ENCODE measurements at places on chromosomes 2 and 18.

DNA sequence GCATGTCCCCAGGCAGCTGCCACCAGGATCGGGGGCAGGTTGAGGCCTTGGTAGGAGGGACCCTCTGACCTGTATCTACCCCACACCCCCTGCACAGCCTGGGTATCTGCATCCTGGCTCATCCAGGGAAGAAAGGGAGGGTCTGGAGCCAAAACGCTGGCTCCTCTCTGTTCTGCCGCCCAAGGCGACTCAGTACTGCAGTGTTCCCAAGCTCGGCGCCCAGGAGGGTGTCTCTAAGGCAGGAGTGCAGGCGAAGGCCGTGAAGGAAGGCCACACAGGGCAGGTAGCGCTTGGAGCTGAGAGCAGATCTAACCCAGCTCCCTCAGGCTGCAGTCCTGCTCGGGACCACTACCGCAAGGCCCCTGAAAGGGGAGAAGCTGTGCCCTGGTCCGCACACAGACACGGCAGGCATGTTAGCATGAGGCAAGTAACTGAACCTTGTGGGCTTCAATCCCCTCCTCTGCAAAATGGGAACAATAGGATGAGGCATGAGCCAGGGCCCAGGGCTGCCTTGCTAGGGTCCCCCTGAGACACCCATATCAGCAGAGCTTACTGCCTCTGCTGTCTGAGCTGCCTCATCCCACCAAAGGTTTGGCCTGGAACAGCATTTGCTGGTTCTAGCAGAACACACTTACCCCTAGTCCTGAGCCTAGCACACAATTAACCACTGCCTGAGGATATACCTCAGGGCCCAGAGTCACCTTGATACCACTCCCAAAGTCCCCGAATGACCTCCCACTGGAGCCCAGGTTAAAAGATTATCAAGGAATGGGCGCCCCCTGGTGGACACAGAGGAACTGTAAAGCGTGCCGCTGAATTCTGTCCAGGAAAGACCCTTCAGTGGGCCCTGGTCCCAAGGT lies 6.5 kb downstream of the PTMA start:
- DNase-seq: peak; percentile 72

DNA sequence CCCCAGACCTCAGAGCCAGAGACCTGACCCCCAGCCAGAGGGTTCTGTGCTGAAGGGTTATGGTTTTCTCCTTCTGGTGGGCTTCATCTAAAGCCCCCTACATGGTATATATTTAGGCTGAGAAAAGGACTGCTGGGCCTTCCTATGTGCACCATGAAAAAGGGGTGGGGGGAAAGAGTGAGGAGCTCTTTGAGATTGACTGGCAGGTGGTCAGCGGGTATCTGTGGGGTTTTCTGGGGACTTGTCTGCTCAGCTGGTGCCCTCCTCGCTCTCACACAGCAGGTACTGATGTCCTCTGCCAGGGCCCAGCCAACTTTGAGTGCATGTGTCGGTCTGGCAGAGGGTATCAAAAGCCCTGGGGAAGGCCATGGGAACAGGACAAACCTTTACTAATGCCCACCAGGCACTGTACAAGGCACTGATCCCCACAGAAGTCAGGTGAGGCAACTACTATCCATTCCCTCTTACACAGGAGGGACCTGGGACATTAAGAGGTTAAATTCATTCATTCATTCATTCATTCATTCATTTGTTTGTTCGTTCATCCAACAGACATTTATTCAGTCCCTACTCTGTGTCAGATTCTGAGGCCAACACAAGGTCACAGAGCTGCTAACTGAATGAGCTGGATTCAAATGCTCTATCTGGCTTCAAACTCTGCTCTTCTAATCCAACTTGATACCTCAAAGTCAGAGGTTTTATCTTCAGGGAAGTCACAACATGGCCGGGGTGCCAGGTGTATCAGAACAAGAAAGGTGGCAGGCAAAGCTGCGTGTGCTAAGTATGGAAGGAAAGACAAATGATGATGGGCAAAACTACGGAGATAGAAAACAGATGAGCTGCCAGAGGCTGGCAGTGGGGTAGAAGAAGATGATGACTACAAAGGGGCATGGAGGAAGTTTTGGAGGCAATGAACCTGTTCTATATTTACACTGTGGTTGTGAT lies 44.6 kb downstream of the REEP1 start:
- DNase-seq: no peak

DNA sequence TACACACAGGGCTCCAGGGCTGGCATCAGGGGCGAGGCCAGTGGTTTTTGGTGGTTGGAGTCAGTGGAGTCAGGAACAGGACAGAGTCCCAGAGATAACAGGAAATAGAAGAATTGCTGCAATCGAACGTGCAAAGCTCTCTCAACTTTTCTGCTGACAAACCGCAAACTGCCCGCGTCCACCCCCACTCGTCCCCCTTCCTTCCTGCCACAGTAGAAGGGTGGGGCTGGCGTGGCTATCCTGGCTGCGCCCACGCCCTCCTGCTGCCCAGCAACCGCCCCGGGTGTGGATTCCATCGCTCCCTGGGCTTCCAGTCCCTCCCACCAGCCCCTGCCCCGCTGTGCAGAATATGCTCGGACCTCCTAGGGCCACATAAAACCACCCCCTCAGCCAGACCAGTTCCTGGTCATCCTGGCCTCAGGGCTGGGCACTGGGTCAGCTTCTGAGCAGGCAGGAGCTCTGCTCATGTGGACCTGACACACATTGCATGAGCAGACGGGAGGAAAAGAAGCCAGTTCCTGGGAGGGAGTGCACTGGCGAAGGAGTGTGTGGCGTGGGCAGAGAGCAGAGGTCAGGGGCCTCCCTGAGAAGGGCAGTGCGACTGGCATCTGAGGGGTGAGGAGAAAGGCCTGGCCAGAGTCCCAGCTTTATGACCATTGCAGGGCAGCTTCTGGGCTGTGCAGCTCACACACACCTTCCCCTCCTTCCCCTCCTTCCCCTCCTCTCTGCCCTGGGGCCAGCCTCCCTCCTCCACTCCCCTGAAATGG lies 85.4 kb upstream of the ATG16L1 start:
- DNase-seq: no peak

DNA sequence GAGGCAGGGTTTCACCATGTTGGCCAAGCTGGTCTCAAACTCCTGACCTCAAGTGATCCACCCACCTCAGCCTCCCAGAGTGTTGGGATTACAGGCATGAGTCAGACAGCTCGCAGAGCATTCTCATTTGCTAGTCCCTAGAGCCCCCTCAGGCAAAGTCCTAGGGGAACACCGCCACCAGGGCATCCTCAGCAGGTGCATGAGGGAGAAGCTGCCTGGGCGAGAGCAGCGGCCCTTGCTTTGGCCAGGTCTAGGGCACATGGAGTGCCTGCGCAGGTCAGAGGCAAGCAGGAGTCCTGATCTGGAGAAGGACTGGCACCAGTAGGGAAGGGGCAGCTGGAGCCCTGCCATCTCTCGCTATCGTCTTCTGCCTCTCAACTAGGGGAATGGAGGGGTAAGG lies 32.4 kb downstream of the NGEF start:
- DNase-seq: no peak

DNA sequence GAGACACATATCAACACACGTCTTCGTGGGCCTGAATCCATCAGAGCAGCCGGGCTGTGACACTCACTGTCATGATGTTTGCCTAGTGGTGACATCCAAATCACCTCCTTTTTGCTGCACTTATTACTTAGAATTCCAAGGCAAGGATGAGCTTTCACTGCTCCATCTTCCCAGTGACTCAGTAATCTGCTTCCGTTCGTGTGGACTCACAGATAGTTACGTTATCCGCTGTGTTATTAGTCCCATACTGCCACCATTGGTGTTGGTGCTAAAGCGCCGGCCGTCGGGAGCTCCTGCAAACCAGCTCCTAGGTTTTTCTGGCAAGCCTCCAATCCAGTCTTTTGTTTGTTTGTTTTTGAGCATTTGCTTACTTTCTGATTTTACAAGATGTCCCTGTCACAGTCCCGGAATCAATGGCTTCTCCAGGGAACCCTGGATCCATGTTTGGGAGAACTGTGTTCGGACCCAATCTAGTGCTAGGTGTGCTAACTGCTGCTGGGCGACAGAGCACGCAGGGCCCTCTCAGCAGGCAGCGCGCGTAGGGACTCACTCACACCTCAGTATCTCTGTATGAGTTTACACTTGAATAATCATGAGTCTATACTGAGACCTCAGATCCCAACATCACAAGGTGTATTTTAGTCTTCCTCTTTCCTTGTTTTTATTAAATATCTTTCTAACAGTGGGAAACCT lies 42.6 kb downstream of the HDAC4 start:
- no peak for DNase-seq

GRCh38 chr18:74353169-74353775 lies 37.6 kb downstream of the C18orf63 start:
- peak; percentile 4 for DNase-seq

DNA sequence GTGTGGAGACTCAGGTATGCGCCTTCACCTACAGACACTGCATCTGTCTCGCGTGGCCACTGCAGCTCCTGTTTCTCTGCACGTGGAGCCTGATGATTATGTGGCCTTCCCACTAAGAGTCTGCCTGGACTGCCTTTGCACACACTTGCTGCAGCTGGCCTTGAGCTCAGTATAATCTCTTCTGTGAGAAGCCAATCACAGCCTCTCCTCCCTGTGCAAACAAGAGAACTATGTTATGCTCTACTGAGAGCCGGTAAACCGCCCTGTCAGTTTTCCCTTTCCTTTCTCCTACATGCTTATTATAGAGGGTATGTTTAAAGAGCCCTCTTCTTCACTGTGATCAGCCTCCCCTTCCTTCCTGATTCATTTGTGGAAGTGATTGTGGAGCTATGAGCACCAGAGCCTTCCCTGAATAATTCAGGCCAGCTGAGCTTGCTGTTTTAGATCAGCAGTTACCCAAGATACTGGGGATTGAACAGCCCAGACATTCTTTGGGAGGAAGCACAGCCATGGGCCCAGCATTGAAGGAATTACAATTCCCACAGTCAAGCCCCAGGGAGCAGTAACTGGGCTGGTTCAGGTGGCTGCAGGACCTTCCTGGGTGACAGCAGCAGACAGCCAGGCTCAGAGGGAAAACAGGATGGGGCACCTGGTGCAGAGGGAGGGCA lies 3.7 kb upstream of the TGFA start:
- DNase-seq: no peak

GRCh38 chr2:9189901-9190300 lies 16.7 kb upstream of the ASAP2 start:
- no peak for DNase-seq

DNA sequence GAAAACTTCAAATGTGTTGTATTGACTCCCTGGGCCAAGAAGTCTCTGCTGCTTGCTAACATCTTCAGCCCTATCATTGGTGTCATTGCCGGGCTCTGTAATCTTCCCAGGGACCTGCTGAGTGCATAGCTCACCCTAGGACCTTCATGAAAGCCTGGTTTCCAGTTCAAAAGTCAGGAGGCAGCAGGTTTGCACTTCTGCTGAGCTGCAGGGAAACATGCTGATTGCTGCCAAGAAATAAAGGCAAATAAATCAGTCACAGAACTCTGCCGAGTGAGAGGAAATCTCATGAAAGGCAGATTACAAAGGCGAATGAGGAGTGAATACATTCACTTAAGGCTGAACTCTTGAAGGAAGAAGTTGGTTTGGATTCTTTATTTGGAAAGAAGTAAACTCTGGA lies 1947.6 kb upstream of the CELF4 start:
- no peak for DNase-seq

DNA sequence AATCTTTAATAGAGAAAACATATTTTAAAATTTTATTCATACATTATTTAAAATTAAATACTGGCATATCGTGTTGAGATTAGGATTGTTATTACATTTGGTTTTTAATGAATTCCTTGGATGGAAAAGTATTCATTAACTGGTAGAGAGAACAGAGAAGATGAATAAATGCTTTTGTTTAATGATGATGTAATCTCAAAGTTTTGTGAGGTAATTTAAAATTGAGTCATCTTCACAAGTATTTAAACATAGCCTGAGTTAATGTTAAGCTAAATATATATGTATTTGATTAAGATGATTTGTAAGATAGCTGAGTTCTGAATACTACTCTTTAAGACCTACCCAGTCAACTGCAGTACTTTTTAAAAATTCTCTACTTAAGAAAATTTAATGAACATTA lies 713.4 kb upstream of the VRK2 start:
- no peak for DNase-seq

DNA sequence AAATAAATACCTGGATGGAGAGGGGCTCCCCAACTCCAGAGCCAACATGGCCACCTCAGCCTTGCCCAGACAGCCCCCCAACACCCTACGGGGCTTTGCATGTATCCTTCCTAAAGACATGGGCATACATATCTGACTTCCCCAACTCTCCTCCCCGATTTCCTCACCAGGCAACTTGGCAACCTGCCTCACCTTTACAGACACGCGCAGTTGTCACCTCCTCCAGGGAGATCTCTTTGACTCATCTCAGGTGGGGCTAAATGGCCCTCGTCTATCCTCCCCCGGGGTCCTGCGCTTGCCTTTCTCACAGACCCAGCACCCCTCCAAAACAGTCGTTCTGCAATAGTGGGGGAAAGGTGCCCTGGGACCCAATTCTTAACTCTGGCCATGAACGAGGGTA lies 10.6 kb upstream of the BIN1 start:
- no peak for DNase-seq

GRCh38 chr18:49082714-49083688 lies 132.2 kb upstream of the SMAD7 start:
- no peak for DNase-seq

DNA sequence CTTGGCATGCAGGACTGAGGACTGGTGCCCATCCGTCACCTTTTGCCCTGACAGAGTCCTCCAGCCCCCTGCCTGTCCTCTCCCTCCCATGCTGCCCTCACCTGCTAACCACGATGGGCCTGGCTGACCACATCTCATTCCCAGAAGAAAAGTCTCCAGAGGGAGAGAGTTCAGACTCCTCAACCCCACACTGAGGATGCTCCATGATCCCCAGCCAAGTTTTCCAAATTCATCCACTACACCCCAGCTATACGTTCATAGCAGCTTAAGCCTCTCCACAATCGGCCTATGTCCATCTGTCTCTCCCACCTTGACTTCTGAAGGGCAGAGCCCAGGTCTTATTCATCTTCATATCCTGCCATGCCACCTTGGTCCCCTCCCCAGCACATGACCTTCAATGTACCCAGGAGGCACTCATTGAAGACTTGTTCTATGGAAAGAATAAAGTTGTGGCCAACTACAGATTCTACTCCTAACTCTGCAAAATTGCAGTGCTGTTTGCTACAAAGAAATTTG lies 115.6 kb upstream of the ID2 start:
- DNase-seq: no peak

GRCh38 chr2:238947920-238948710 lies 100.2 kb downstream of the TWIST2 start:
- DNase-seq: no peak

DNA sequence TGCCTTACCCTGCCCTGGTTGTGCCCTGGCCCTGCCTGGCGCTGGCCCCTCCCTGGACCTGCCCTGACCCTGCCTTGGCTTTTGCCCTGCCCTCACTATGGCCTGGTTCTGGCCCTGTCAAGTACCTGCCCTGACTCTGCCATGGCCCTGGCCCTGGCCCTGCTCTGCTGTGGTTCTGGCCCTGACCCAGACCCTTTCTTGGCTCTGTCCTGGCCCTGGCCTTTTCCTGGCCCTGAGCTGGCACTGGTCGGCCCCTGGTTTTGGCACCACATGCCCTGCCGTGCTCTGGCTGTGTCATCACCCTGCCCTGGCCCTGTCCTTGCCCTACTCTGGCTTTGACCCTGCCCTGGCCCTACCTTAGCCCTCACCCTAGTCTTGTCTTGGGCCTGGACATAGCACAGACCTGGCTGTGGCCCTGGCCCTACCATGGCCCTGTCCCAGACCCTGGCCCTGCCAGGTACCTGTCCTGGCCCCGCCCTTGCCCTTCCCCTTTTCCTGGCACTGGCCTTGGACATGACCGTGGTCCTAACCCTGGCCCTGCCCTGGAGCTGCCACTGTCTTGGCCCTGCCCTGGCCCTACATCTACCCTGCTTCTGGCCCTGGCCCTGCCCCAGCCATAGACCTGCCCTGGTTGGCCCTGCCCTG lies 4.8 kb upstream of the ANKRD62 start:
- no peak for DNase-seq

GRCh38 chr2:134943540-134943939 lies 24.9 kb downstream of the CCNT2 start:
- DNase-seq: no peak

Measured in activated T-helper 9 cell treated with anti-CD3 and anti-CD28 coated beads, Interleukin-2, amount 50 U/mL, for 16 hours (primary cell).